DMS 273 treated with DMSO at 0.1 percent for 48 hours (cell line): ENCODE measurements at places on chromosomes 2 and 18.

DNA sequence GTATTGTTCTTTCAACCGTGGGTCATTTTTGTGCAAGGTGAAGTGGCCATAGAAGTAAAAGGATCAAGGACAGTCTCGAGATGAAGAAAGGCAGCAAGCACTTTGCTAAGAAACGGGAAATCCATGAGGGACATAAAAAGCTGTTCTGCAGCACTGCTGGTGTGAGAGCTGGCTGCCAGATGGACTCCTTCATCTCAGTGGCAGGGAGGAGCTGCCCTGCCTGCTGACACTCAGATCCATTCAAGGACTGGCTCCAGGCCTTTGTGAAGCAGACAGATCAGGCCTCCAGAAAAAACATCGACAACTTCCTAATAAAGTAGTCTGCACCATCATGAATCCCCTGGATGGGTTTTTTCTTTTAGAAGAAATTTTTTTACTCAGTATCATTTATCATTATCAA, 29.5 kb downstream of the RMC1 start:
- no peak for DNase-seq

DNA sequence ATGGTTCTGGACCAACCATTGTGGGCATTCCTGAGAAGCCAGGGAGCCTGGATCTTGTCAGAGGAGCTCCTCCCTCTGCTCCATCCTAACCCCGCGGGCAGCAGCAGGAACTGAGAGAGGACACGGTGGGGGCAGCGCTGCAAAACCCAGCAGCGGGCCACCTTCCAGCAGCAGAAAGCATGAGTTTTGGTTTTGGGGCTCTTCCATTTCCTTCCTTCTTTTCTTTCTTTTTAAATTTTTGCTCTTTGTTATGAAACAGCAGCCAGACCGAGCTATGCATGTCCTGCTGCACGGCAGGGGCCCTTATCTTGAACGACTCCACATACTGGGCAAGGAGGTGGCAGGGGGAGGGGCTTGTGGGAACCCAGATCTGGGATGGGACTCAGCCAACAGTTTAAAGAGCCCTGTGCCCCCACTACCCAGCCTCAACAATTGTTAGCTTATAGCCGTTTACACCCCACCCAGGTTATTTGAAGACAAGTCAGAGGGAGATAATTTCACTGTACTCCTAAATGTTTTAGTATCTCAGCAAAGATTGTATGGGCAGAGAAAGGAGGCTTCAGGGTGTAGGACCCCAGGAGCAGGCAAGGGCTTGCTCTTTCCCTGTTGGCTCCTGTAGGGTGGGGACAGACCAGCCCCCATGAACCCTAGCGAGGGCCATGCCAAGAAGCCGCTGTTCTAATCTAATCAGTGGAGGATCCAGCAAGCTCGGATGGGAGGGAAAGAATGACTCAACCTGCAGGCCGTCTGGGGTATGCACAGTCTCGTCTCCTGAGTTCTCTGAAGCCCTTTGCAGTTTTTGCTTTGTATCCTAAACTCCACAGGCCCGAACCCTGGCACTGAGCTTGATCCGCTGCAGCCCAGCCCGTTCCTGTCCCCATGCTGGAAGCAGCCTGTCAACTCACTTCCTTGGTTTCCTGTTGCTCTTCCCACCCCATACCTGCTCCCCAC, 75.3 kb downstream of the LRRFIP1 start:
- no peak for DNase-seq

- no peak for DNase-seq
Measured at GRCh38 chr2:67600946-67601345, 203.8 kb downstream of the ETAA1 start.

DNA sequence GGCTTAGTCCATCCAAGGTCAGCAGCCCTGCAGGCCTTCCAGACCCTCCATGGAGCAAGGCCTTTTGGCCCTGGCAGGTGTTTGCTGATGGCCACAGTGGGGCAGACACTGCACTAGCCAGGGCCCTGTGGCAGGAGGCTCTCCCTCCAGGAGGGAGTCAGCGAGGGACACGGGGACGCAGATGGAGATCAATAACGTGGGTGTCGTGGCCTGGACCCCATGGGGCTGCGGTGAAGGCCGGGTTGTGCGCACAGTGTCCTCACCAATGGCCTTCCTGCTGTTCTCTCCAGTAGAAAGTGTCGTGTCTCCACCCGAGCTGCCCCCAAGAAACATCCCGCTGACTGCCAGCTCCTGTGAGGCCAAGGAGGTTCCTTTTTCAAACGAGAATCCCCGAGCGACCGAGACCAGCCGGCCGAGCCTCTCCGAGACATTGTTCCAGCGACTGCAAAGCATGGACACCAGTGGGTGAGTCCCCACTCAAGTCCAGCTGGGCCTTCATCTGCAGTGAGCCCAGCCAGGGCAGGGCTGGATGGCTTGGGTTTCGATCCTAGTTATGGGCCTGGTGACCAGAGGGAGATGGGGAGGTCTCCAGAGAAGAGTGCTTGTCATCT, 65.4 kb downstream of the INPP5D start:
- no peak for DNase-seq

DNA sequence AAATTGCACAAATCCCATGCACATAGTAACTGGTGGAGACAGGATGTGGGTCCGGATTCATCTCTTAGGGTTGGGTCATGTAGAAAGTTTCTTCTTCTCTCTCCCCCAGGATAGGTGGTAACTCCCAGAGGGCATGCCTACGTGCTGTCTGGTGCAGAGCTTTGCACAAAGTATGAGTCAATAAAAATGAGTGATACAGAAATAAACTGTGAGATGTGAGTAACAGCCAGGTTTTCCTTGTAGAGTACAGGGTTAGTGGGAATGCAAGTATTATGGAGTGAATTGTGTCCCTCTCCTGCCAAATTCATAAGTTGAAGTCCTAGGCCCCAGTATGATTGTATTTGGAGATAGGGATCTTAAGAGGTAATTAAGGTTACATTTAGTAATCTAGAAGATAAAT, 289.4 kb downstream of the ALK start:
- DNase-seq: no peak

- DNase-seq: no peak
Measured at GRCh38 chr2:102002228-102002627, 10.5 kb downstream of the IL1R2 start.

DNA sequence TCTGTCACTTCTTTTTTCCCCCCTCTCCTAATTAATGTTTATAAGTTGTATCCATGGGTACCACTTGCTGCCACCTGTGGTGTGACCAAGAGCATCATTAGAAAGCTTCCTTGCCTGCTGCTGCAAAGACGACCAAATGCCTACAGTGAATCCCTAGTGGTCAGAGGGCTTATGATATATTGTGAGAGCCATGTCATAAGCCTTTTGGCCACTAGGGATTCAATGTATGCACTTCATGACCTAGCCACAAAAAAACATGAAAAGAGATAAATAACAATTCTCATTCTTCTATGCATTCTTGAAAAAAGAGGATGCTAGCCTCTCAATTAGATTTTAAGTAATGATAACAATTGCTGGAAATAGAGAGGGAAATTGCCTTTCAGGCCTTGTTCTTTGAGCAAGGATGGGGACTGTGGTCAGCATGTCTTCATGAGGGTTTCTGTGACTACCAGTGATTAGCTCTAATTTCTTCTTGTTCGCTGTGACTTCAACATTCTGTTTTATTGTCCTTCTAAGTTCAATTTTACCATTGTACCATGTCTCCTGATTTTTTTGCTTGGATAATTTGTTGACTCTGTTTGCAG, 435.3 kb downstream of the TGIF1 start:
- no peak for DNase-seq

DNA sequence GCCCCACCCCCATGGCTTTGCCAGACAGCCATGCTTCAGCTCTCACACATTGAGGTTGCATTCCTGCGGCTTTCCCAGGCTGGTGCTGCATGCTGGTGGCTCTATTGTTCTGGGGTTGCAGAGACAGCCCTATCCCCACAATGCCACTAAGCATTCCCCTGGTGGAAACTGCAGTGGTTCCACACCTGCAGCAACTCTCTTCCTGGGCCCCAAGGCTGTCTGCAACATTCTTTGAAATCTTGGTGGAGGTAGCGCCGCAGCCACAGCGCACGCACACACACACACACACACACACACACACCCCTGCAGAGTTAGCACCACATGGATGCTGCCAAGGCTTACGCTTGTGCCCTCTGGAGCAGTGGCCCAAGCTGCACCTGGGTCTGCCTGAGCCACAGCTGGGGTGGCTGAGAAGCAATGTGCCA, 21.4 kb downstream of the SFXN5 start:
- no peak for DNase-seq

GRCh38 chr2:156327835-156328695, 4.5 kb downstream of the NR4A2 start:
- DNase-seq: no peak

GRCh38 chr2:70995426-70995729, 705 bp upstream of the TEX261 start:
- peak; percentile 11 for DNase-seq

- peak; percentile 91 for DNase-seq
Measured at GRCh38 chr2:173448938-173449471, 94.3 kb downstream of the CDCA7 start.

DNA sequence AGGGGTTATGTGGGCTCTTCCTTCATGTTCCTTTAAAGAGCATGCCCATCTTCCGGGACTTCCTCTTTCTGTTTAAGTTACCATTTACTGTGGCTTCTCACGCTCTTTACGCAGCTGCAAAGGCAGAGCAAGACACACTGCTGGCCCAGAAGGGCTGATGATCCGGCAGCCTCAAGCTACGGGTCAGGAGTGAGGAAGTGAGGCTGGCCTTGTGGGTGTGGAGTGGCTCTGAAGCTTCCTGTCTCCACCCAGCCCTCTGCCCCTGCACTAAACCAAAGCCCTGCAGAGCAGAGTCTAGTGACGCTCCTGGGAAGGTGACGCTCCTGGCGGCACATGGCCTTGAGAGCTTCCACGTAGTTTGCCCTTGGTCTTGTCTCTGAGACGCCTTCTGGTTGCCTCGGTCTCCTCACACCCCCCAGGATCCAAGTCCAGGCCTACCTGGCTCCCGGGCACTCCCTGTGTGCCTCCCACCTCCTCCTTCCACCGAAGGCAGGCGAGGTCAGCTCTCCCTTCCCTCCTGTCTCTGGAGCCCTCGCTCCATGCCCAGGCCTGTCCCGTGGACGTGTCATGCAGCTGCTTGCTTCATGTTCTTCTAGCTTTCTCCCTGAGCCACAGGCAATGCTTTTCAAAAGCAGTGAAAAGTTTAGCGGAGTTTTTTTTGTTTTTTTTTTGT, 50.3 kb downstream of the ARL4C start:
- DNase-seq: no peak

DNA sequence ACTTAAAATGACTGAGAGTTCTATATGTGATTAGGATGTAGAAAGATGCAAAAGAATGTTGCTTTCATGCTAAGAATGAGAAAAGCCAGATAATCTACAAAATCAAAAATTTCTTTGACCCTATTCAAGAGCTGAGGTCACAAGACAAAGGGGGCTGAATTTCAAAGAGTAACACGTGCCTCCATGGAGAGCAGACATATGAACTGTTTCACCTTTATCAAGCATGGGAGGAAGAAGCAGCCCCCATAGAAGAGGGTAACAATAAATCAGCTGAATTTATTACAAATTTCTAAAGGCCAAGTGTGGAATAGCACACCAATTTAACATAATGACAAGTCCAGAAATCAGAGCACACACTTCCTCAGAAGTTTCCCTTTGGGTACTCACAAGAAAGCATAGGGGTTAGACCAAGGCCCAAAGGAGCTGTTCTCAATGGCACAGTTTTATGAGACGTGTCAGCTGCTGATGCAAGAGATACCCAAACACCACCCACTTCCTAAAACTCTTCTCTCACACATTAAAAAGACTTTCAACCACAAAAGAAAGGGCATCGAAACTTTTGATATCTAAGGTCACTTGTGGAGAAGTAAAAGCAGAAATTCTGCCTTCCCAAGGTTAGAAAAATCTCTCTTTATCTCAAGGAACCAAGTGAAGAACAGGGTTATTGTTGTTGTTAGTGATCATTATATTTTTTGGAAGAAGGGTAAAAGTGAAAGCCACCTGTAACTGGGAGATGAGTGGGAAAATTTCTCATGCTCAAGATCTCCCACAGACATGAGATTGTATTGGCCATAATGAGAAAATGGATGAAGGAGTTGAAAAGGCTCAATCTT, 950.1 kb downstream of the TRIB2 start:
- DNase-seq: no peak
